ENCODE measurements at places on chromosomes 7 and 10.

DNA sequence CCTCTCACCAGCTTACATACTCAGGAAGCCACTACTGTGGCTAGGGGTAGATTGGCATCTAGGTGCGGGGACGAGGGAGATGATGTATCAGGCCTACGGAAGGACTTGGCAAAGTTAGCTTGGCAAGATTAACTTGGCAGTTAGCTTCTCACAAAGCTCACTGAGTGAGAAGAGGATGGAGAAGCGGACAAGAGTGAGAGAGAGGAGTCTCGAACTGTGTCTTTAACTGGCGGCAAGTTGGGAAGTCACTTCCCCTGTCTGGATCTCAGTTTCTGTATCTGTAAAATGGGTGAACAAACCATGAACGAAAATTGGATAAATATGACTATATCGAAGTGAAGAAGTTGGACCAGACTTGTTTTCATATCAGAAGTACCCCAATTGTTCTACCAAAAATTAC, 9.5 kb upstream of the MLXIPL start:
- DNase-seq, result no peak

- no peak for DNase-seq
These were observed 79.6 kb downstream of the ARL5B start for GRCh38 chr10:18738835-18739234.

DNA sequence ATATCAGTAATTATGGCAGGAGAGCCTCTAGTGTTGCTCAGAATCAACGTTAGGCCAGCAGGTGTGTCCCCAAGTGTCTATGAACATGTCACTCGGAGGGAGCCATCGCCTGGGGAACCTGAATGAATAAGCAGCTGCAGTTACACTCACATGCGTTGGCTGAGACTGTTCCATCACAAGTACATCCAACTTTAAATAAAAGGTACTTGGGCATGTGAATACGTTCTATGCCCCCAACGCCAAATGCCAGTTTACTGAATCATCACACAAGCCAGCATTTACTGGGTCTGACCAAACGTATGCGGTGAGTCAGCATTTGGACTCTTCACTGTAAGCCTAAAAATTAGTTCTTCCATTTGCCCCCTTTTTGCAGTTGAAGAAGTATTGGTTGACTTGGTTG, 207.6 kb upstream of the PLXNA4 start:
- no peak for DNase-seq

- DNase-seq, result no peak
These were observed 74.9 kb downstream of the BEND7 start for GRCh38 chr10:13453896-13454295.

- no peak for DNase-seq
These were observed 214.6 kb upstream of the TMEM72 start for GRCh38 chr10:44696496-44696895.

- DNase-seq, result no peak
These were observed 157.4 kb upstream of the TMEM196 start for GRCh38 chr7:19930851-19931250.

- no peak for DNase-seq
These were observed 80.8 kb upstream of the RHOBTB1 start for GRCh38 chr10:61024856-61025201.

DNA sequence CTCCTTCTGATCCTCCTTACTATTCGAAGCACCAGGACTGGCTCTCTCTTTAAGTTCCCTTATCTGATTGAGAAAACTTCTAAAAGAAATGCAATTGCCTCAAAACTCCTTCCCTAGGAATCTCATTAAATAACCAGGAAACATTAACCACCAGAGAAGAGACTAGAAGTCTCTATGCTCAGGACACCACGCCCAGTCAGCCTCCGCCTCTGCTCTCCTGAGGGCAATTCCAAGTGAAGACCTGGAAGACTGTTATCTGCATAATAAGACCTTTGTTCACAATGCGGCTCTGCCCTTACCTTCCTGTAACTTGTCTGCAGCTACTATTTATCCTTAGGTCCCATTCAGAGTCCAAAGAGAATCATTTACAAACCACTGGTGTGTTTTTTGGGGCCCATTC, 78.8 kb downstream of the ELMO1 start:
- DNase-seq, result no peak

DNA sequence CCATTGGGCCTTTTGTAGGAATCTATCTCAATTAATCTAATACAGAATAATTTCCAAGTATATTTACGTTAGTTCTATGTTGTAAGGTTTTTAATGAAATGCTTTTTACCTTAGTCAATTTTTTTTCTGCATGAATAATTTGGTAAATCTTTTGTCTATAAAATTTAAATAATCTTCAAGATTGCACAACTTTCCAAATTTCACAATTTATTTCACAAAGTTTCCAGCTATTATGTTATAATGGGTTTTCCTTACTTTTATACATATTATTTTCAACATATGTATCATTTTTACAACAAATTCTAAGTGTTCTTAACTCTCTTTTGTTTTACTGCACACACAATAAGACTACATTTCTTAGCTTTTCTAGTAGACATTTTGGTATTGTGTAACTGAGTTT, 470.7 kb downstream of the ETV1 start:
- no peak for DNase-seq

- DNase-seq, result no peak
These were observed 5.5 kb upstream of the FAM131B start for GRCh38 chr7:143367972-143368371.

GRCh38 chr7:13910805-13911551, 78.5 kb downstream of the ETV1 start:
- no peak for DNase-seq

DNA sequence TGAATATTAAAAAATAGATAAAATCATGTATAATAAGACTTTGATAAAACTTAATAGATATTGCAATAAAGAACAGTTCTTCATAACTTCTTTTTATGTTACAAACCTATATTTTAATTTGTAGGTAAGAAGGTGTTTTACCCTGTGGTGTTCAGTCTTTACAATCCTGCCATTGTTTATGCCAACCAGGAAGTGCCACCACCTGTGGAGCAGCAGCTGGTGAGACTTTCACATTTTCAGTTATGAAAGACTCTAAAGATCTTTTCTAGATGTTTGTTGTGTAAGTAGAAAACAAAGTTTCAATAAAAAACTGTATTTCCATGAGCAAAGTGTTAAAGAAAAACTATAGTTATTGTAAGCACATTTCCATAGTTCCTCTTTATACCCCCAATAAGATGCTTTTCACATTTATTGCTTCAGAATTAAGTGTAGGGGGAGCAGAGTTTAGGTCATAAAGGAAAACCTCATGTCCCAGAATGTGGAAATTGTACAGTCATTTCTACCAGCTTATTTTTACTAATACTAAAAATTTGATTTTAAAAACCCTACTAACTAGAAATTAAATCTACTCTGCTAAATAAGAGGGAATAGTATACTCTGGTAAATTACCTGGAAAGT, 28.7 kb downstream of the CSGALNACT2 start:
- DNase-seq, result no peak

DNA sequence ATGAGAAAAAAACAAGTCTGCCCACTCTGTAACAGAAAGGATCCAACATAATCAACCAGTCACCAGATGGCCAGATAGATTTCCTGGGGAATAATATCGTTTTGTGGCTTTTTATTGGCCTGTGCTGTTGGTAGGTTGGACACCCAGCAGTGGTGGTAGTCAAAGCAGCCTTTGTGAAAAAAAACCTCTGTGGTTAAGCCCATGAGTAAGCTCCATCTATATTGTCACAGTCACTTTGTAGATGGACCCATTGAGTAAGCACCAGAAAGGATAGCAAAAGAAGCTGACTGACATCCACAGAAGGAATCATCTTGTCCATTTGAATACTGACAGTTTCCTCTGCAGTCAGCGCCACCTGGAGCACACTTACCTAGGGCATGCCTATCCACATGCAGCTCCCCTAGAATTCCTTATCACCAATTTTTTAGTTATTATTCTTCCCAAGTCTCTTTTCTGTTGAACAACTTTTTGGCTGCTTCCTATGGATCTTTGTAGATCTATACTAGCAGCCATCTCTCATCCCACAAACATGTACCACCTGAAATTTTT, 96.9 kb downstream of the IQUB start:
- no peak for DNase-seq

- DNase-seq, result no peak
These were observed 36.7 kb upstream of the PRKAR1B start for GRCh38 chr7:763762-764161.

DNA sequence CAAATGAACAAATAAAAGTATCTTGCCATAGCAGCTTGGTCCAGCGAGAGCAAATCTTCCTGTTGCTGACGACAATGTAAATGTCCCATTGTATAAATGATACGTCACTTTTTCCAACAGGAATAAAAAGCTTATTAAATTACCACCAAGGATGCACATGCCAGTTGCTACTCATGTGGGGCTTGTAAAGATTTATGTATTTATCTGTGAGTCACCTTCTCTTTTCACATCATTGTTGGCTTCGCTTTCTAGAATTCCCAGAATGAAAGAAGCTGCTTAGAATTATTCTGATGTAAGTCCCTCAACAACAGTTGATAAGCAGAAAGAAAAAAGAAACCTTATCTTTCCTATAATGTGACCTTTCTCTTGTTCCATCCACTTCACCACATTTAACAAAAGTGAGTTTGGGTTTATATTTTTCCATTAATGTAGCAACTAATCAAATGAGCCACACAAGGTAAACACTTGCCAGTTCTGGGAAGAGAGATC, 22.4 kb downstream of the DNAJC12 start:
- no peak for DNase-seq

GRCh38 chr10:10680496-10680895, 337.2 kb upstream of the CELF2 start:
- DNase-seq, result no peak

GRCh38 chr7:71193099-71193810, 61.3 kb downstream of the GALNT17 start:
- no peak for DNase-seq

GRCh38 chr7:90877201-90877600, 281.1 kb downstream of the CDK14 start:
- DNase-seq, result no peak

DNA sequence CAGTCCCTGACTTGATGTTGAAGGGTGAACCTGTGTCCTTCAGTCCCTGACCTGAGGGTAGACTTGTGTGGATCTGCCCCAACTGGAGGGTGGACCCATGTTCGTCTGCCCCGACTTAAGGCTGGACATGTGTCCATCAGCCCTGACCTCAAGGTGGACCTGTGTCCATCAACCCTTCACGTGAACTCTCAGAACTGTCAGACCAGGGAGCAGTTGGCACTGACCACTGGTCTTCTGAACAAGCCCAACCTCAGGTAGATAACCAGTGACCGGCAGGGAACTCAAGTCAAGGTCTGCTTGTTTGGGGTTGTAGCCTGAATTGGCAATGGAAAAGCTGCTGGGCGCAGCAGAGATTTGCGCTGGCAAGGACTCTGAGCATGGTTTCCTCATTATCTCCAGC, 96.5 kb downstream of the ADCY1 start:
- DNase-seq, result no peak

GRCh38 chr10:22010973-22011408, 7.5 kb upstream of the DNAJC1 start:
- DNase-seq, result no peak

DNA sequence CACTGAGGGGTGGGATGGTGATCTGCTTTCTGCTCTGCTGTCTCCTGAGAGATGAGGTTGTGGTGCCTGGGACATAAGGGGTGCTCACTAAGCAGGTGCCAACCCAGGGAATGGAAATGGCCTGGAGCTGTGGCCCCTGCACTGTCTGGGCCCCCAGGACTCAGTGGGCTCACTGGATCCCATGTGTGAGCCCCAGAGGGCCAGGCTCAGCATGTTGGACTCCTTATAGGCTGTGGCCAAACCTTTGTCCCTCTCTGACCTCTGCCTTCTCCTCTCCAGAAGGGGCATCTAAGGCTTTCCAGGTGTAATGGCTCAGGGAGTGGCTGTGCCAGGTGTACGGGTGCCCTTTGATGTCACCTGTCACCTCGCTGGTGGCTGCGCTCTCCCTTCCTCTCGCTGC, 56.4 kb downstream of the NEUROG3 start:
- DNase-seq, result no peak

DNA sequence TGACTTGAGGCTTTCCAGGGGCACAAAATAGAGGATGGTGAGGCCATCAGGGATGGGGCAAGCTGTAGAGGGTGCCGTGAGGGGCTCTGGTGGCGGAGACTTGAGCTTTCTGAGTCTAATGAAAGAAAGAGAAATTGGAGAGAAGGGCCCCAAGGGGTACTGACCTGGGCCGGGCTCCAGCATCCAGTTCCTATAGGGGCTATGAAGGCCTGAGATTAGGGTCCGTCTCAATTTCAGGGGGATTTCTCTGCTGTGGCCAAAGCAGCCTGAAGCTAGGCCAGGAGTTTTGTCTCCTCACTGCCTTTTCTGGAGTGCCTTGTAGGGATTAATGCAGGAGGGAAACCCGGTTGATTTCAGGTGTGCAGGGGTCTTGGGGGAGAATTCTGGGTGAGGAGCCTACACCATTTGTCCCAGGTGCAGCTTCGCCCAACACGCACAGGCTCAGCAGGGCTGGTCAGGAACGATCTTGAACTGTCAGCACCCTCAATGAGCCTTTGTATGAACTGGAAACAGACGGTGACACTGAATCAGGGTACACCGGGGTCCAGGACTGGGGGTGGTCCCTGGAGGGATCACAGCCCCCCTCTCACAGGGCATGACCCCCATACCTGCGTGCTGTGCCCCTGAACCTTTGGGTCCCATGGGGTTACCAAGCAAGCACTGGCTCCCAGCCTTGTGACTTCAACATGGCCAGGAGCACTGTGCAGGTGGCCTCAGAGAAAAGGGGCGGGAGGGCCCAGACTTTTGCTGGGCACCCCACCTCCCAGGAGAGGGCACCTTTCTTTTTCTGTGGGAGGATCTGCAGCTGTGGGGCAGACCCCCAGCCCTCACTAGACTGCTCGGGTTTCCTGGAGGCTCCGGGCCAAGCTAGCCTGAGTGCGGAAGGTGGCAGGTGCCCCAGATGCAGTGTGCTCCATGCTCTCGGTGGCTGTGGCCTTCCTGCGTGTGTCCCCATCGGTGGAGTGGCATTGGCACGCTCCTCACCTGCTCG, 122.9 kb upstream of the RET start:
- DNase-seq, result no peak

- no peak for DNase-seq
These were observed 812.2 kb downstream of the GRM8 start for GRCh38 chr7:126440542-126440941.

All from C1 segment of cervical spinal cord (tissue), 14 donors.